ENCODE measurements at places on chromosomes 11 and 22.

DNA sequence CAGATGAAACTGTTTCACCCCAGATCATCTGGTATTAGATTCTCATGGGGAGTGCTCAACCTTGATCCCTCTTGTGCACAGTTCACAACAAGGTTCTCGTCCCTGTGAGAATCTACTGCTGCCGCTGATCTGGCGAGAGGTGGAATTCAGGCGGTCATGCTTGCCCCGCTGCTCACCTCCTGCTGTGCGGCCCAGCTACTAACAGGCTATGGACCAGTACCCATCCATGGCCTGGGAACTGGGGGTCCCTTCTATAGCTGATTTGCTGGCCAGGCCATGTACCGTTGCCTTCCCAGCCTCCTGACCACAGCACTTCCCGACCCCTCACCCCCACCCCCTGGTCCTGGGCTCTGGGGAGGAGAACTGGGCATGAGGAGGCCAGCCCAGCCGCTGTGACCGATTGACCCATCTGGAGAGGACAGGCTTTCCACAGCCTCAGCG lies 2.6 kb downstream of the PHLDA2 start:
- no peak for DNase-seq

GRCh38 chr11:23509023-23509422 lies 648.7 kb upstream of the CCDC179 start:
- no peak for DNase-seq

DNA sequence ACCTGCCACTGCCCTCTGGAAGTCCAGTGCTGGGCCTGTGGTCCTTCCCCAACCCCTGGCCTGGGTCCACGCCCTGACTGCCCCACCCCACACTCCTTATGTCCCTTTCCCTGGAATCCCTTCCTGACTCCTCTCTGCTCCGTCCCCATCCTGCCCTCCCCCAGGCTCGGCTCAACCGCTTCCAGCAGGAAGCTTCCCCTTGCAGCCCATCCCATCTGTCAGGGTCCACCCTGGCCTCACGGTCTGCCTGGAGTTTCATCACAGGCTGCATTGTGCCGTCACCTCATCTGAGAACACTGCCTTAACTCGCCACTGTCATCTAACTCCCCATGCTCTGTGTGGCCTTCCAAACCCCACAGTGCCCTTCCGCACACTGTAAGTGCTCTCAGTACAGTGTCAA lies 64.3 kb downstream of the NAT10 start:
- no peak for DNase-seq

- no peak for DNase-seq
Measured at GRCh38 chr11:86802601-86803051, 2.3 kb downstream of the PRSS23 start.

DNA sequence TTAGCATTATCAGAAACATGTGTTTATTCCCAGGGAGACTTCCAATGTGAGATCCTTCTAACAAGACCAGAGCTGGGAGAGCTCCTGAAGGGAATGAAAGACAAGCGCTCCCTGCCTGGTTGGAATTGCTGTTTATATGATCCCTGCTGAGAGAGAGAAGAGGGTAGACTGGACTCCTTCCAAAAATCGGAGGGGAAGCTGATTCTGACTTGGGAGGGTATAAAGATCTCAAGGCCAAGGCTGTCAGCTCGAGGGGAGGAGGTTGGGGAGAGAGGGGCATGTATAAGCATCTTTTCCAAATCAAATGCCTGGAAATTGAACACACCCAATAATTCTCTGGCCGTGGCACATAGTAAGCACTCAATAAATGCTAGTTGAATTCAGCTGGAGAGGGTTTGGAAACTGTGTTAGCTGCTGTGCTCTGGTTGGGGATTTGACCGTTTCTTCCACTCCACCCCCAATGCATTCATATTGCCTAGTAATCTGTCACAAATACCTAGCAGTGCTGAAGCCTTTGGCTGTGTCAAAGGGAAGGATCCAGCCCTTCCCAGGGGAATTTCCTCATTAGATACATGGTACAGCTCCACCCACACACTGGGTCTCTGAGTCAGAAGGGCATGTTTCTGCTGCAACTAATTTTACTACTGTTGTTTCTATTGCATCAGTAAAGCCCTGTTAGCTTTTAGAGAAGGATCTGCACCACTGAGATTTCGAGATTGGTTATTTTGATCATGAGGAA lies 61.5 kb downstream of the CACNG2 start:
- no peak for DNase-seq

DNA sequence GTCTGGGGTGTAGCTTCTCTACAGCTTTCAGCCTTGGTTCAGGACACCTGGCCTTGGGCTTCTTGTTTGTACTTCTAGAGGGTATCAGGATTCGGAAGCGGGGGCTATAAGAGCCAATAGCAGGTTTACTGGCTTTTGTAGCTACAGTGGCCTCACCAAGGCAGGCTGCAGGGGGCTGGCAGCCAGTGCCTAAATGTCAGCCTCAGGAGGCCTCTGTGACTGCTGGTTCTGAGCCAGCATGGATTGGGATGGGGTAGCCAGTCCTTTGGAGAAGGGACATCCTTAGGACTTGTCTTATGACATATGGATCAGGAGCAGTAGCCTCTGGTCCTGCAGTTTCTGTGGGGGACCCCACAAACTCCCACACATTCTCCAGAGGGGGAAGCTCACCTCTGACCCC lies 29.9 kb downstream of the EIF3F start:
- no peak for DNase-seq

- DNase-seq = no peak
Measured at GRCh38 chr22:36330655-36331305, 57.0 kb downstream of the MYH9 start.

DNA sequence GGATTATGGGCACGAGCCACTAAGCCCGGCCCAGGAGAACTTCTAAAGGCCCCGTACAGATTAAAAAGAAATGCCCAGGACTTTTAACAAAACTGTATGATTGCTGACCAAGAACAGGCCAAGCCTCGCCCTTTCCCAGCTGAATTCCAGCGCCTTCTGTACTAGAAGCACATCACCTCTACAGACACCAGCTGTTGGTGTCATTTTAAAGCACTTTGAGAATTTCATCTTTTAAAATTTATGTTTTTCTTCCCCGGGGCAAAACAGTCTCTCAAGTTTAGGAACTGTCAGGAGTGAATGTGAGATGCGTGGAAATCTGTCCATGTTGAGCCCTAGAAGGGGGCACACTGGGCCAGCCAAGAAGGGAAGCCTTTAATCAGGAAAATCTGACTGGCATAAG lies 362.4 kb downstream of the LARGE1 start:
- DNase-seq = no peak

DNA sequence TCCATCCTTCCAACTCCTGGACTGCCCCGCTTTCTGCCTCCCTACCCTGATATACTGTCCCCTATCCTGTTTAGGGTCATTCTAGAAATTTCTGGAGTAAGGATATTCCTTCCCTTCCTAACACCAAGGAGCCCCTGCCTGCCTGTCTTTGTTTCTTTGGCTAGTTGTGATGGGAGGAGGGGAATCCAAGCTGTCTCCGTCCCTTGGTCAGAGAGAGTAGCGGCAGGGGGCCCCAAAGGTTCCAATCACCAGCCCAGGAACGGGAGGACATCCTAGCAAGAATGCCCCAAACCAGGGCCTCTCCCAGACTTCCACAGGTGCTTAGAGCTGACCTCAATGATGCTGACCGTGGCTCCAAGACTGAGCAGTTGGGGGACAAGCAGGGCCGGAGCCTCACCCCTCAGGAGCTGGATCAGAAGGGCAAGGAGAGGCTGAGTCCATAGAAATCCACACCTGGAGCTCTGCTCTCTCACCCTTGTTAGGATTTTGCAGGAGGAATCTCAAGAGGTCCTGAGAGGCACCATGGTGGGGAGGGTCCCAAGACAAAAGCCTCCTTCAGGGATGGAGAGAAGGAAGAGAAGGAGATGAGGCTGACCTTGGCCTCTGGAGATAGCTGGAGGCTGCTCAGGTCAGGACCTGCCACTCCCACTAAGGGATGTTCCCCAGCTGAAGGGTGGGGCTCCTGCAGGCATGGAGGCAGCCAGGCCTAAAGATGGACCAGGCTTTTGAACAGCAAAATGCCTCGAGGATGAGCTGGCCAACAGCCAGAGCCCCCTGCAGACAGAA lies 13.6 kb downstream of the SLC22A12 start:
- no peak for DNase-seq

GRCh38 chr22:37141971-37142370 lies 7.7 kb downstream of the IL2RB start:
- DNase-seq = no peak

GRCh38 chr11:32426819-32427615 lies 8.3 kb downstream of the WT1 start:
- DNase-seq = no peak

GRCh38 chr11:96014217-96014616 lies 90.3 kb upstream of the MTMR2 start:
- DNase-seq = peak; percentile 9

GRCh38 chr11:100031973-100032372 lies 655.1 kb upstream of the ARHGAP42 start:
- DNase-seq = no peak

GRCh38 chr11:93623179-93623578 lies 38.3 kb upstream of the CEP295 start:
- DNase-seq = no peak

GRCh38 chr11:83475760-83476159 lies 189.6 kb upstream of the CCDC90B start:
- no peak for DNase-seq

DNA sequence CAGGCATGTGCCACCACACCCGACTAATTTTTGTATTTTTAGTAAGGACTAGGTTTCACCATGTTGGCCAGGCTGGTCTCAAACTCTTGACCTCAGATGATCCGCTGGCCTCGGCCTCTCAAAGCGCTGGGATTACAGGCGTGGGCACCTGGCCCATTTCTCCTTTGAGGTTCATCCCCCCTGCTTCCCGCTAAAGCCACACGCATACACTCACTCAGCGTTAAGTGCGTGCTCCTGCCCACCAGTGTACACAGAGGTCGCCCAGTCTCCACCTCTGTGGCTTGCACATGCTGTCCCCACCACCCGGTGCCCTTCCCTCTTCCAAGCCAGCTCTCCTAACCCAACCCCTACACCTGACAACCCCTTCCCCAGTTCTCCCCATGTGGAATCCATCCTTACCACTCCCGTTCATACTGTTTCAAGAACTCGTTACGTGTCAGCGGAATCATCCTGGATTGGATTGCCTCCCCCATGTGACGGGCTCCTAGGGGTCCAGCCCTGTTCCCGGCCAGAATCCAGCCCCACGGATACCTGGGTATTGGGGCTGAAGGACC lies 15.7 kb upstream of the CYTH4 start:
- no peak for DNase-seq

DNA sequence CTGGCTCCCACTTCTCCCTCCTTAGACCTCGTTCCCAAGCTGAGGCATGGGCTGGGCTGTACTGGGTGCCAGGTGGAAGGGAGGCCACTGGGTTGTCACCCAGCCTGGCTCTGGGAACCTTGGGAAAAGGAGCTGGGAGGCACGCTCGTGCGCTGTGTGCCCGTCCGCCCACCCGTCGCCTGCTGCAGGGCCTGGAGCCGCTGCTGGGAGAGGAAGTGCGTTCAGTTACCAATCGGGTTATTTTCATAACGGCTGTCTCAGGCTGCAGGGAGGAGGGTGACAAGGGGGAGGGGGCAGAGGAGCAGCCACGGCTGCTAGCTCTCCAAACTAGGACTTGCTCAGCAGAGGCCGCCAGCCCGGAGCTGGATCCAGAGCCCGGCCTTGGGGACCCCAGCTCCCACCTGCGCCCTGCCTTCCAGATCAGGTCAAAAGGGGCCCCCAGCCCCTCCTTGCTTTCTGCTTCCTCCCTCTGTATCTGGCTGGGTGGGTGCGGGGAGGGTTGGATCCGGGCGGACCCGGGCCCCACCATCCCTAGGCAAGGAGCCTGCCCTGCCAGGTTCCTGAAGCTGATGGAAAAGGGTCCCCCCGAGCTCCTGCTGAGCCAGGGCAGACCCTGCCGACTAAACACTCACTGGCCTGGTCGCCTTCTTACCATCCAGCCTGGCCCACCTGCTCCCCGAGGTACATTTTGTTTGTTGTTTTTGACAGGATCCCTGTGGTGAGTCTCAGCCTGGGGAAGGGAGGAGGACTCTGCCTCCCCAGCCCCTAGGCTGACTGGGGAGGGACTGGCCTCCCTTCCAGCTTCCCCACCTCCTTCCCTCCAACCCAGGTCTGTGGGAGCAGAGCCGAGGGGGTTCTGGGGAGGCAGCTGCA lies 14.3 kb downstream of the DGKZ start:
- peak; percentile 40 for DNase-seq

DNA sequence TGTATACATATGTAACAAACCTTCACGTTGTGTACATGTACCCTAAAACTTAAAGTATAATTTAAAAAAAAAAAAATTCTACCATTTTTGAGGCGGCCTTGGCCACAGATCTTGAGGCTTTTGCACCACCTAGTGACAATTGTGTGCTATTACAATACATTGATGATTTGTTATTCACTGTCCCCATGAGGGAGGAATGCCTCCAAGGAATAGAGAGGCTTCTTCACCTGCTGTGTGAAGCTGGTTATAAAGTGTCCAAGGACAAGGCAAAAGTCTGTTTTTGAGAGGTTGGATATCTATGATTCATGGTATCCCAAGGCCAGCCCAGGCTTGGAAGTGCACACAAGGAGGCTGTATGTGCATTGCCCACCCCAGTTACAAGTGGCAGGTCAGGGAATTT lies 30.7 kb downstream of the SLC22A25 start:
- DNase-seq = no peak

DNA sequence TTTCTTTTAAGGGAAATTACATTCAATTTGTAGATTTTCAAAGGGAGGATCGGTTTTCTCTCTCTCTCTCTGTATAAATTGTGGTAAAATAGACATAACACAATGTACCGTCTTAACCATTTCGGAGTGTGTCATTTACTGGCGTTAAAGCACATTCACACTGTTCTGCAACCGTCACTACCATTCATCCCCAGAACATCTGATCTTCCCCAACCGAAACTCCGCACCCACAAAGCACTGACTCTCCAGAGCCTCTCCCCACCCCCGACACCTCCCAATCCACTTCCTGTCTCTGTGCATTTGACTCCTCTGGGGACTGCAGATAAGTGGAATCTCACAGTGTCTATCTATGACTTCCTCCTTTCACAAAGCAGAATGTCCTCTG lies 15.9 kb upstream of the GRAMD4 start:
- DNase-seq = no peak

DNA sequence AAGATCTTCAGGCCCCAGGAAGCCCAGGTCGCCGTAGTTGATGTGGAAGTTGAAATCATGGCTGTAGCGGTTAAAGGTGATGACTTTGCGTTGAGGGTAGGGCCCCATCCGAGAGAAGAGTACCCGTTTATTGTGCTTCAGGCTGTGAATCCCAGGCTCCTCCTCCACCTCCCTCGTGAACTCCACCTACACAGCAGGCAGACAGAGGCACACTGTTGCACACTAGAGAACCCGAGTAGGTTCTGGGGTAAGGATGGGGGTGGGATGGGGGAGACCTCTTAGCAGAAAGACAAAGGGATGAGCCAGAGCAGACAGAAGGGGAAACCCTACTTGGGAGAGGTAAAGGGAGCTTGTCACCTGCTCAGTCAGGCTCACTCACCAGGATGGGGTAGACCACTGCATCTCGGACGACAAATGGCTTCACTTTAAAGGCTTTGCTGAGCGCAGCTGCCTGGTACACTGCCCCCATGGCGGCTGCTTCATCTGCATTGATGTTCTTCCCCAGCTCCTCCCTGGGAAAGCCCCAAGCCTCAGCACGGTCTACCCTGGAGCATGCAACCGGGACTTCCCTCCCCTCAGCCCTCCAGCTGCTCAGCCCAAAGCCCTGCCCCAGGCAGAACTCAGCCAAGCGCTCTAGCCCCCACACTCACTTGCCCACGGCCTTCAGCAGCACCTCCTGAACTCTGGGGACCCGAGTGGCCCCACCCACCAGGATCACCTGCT lies 5.4 kb downstream of the HYOU1 start:
- no peak for DNase-seq

Data from activated CD4-positive, CD25-positive, alpha-beta regulatory T cell treated with anti-CD3 and anti-CD28 coated beads, Interleukin-2, amount 50 U/mL, for 16 hours (primary cell).